SJSA1 (cell line): ENCODE measurements at places on chromosomes 2 and 18. TPM values are rescaled to one million over a fixed set of nuclear protein-coding genes. Genes with fewer than 3 reads are reported as not detected.
A peak's percentile ranks its signal among the peaks of the same experiment; 100 is the strongest.

GRCh38 chr2:167212014-167212648 lies 323.9 kb downstream of the XIRP2 start:
- DNase-seq = peak; percentile 49

DNA sequence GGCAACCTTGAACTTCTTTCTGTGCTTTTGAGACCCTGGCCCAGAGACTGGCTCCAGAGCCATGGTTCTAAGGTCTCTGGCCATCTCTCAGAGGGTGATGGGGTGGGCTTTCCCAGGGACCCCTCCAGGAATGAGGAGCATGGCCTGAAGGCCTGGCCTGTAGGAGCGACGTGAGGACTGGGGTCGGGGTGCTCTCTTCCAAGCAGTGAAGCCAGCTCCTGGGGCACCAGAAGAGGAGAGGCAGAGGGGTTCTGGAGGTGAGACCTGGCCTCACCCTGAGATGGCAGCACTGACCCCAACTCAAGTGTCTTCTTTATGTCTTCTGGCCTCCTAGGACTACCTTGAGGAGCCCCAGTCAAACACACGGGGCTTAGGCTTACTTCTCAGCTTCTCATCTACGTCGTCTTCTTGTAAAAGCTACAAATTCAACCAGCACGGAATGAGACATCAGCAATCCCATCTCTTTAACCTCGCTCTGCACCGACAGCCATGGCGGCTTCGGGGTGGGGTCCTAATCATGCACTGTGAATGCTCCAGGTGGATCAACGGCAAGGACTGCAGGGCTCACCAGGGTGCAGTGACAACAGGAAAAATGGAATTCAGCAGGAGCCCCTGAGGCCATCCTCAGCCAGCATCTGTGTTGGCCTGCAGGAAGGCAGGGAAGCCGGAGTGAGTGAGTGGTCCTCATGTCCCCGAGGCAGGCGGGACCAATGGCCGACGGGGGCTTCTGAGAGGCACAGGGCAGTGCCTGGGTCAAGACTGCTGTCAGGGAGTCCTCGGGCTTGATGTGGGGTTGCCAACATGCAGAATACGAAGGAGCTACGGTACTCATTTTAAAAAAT lies 214.1 kb downstream of the HDAC4 start:
- DNase-seq = peak; percentile 24

ACMSD gene
- total RNA-seq = not detected in 2 replicates

GRCh38 chr2:74087696-74088095 lies 60.0 kb downstream of the BOLA3 start:
- no peak for DNase-seq

DNA sequence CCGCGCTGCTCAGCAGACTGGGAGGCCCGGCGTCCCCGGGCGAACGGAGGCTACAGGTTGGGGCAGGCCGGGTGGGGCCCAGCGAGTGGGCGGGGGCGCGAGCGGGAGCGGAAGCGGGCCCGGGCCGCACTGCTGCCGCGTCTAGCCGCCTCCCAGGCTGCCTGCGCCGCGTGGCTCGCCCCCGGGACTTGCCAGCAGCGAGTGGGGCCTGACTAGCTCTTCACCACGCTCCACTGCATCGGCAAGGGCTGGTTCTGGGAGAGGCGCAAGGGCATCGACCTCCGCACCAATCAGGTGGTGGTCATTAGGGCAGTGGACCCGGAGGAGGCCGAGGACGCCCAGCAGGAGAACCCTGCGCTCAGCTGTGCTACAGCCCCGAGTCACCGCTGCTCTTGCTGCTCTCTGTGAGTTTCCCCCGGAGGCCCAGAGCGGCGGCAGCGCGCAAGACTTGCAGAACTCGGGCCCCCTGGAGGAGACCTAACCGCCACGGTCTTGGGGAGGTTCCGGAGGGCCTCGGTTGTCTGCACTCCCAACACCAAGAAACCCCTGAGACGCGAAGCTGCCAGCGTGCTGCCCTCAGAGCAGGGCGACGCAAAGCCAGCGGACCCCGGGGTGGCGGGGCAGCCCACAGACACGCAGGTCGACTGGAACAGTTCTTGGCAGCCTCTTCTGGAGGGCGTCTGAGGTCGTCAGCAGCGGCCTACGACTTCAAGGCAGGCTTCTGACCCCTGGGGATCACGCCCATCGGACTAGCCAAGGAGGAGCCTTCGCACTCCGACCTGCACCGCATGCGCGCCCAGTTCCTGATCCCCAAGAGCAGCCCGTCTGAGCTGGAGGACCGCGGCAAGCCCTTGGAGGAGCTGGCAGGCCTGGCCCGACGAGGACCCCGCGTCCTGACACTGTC lies 27.2 kb upstream of the PTPN2 start:
- no peak for DNase-seq

GRCh38 chr2:126902152-126902835 lies 3.6 kb downstream of the TEX51 start:
- DNase-seq = no peak

- DNase-seq = no peak
Measured at GRCh38 chr2:101135412-101136296, 15.5 kb downstream of the TBC1D8 start.

ITGB6 gene
- total RNA-seq = not detected in 2 replicates

DNA sequence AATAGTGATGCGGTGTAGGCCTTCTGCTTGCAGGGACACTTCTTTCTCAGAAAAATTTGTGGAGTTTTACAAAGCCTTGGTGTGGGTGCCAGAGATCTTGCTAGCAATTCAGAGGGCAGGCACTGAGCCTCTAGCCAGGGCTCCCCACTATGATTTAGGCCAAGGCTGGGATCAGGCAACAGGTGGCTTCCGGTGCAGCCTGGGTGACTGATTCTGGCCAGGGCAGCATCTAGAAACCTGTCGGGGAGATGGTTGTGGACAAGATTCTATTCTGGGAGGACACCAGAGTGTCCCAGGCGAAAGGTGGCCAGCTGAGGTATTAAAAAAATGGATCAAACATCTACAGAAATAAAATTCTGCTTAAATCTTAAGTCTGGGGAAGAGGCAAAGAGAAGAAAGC lies 21.5 kb upstream of the TNP1 start:
- DNase-seq = no peak

GRCh38 chr2:131543385-131543891 lies 15.8 kb downstream of the CCDC74A start:
- DNase-seq = no peak
